ENCODE measurements at places on chromosomes 12 and 14.

- no peak for DNase-seq
Observed at GRCh38 chr12:69688471-69689427, 10.4 kb downstream of the BEST3 start.

GRCh38 chr12:52019113-52019770, 12.5 kb downstream of the TAMALIN start:
- no peak for DNase-seq

DNA sequence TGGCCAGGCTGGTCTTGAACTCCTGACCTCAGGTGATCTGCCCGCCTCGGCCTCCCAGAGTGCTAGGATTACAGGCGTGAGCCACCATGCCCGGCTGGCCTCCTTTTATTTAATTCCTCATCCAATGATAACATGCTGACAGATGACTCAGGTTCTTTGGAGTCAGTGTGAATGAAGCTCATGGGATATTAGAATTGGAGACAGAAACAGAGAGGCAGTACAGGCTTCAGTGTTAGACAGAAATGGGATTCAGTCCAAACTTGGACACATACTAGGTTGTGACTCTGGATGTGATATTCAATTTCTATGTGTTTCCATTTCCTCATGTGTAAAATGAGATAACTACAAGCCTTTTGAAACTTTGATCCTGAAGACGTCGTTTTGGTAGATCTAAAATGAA, 47.3 kb downstream of the PDE3A start:
- DNase-seq, result no peak

DNA sequence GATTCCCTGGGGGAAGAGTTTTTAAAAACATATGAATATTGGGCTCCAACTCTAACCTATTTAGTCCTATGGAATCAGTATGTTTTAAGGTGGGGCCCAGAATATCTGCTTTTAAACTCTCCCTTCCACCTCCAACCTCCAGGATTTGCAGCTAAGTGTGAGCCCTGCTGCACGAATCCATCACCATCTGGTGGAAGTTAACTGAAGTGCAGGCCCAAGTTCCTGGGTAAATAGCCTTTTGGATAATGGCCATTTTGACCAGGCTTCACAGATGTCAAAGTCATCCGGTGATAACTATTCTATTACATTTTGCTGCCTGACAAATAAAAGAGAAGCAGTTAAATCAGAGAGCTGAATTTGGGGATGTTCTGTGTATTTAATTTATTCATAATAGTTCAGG, 58.1 kb upstream of the RMST start:
- DNase-seq, result no peak

DNA sequence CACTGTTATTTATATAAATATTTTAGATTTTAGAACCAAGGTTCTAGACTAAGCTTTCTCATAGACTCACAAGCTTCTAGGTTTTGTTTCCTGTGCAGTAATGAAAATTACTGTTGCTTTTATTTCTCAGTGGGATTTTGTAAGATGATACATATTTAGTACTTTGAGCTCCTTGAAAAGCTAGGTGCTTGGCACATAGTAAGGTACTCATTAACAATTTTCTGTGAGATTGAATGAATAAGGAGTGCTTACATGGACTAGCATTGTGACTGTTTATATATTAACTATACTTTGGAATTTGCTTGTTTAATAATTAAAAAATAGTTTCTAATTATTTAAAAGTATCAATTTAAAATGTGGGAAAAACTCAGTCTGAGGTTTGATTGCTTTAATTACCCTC, 85.7 kb downstream of the MIA2 start:
- no peak for DNase-seq

- DNase-seq, result no peak
Observed at GRCh38 chr12:113528606-113529293, 57.1 kb upstream of the LHX5 start.

DNA sequence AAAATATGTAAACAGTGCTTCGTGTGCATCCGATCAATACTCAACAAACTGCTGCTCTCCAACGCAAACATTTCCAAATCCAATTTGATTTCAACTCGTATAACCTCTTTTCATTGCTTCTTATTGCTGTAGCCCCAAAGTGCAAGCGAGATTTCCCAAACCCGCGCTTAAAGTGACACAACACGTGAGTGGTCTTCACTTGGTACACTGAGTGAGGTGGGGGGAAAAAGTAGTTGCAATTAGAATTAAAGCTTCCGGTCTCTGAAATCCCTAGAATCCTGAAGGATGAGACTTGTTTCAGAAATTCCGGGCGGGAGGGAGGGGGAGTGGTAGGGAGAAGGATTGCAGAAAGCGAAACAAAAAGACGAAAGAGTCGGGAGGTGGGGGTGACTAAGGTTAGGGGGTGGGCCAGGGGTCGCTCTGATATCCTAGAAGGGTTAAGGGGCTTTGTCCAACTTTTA, 387.5 kb downstream of the BCAT1 start:
- no peak for DNase-seq

GRCh38 chr12:72471806-72472205, 199.6 kb downstream of the TRHDE start:
- no peak for DNase-seq

- no peak for DNase-seq
Observed at GRCh38 chr14:105853089-105853906, 326.9 kb downstream of the TMEM121 start.

- DNase-seq, result no peak
Observed at GRCh38 chr12:6954316-6955107, 3.4 kb downstream of the PTPN6 start.

GRCh38 chr12:51442324-51442723, 17.7 kb downstream of the SLC4A8 start:
- DNase-seq, result no peak

- no peak for DNase-seq
Observed at GRCh38 chr12:7859552-7859951, 13.2 kb downstream of the SLC2A14 start.

DNA sequence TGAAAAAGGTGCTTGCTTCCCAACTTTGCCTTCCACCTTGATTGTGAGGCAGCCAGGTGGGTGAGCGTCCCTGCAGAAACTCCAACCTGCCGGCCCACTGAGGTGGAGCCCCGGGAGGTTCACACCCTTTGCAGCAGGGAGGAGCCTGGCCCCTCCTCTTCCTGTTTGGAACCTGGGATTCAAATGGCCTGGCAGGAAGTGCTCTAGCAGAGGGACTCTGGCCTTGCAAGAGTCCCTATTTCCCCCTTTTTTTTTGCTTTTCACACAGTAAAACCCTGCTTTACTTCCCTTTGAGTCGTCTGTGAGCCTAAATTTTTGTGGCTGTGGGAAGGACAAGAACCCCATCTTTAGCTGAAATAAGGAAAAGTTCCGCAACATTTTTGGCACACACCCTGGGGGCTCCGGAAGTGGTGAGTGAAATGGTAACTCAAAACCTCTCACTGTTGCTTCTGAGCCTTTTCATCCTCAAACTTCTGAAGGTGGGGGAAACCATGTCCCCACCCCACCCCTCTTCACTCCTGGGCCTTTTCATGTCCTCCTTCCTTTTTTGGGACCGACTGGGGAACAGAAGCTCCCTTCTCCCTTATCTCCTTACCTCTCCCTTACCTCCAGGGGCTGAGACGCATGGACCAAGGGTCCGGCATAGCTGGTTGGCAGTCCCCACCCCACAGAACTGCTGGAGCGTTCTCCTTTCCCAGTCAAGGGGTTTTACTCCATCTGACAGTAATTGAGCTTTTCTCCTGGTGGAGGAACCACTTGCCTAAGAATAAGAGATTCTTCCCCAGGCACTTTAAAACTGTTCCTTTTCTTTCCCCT, 102.0 kb downstream of the KCNMB4 start:
- DNase-seq, result no peak
